NB4 (cell line): ENCODE measurements at places on chromosomes 13 and 19.

DNA sequence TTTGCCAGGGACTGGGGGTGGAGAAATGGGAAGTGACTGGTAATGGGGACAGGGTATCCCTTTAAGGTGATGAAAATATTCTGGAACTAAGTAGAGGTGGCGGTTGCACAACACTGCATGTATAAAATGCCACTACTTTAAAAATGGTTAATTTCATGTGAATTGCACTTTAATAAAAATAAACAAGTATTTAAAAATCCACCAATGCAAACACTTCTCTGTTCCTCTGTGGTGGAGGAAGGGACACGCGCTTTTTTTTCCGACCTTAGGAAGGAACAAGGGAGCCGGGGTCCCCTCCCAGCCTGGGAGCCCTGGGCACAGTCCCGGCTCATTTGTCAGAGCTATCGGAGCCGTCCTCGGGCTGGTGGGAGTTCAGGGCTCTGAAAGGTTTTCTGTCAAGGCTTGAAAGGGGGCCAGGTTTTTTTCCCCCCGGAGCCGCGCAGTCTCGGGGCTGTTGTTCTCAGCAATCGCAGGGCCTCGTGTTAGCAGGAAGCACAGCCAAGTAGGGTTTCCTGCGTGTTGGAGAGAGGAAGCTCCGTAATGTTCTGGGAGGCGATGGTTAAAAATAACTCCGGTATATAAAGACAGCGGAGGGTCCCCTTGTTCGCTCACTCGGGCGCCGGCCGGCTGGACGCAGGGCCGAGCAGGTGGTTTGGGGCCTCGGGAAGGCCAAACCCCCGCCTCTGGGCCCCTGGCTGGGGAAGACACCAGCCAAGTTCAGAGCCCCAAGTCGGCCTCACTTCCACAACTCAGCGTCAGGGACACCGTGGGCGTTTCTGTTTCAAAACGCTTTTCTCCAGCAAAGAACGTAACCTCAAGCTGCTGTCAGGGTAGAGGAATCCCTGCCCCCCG, 41.2 kb upstream of the KLF2 start:
- peak; percentile 79 for DNase-seq

DNA sequence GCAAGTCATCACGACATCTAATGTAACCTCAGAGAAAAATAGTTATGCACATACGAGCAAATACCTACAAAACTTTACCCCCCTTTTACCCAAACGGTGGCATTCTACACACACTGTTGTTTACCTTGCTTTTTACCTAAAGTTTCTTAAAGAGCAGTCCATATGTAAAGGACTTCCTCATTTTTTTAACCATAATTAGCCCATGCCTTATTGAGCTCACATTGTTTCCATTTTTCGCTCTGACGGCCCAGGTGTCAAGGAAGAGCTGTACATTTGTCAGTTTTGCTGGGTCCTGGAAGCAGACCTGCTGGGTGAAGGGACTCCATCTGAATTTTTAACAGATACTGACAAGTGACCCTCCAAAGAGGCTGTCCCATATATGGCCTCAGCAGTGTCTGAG, 89.4 kb downstream of the STK24 start:
- no peak for DNase-seq

DNA sequence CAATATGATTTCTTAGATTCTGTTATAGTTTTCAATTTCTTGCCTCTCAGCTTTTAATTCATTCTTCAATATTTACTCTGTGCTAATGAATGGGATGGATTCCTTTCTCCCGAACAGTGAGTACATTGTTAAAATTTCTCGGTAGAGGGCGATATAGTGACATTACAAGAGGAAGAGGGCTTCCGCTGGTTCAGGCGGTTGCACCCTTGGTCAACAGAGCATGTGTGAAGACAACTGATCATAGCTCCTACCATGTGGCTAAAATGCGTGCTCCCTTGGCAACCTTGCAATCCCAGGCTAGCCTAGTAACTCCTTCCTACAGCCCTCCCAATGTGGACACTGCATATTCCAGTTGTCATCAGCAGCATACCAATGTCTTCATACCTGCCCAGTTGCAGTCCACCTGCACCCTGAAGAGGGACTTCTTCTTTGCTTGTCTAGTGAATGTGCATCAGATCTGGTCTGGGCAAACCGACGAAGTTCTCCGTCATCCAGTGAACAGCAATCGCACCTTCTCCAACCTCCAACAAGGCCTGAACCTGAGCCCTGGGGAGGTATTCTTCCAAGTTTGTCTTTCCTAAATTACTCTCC, 653.0 kb upstream of the GPC6 start:
- DNase-seq: peak; percentile 49

GRCh38 chr19:28416245-28416644, 796.7 kb downstream of the UQCRFS1 start:
- DNase-seq: no peak

GRCh38 chr13:48302871-48303358, 636 bp upstream of the RB1 start:
- no peak for DNase-seq

GRCh38 chr19:6061376-6062130, 48.7 kb downstream of the RFX2 start:
- no peak for DNase-seq

DNA sequence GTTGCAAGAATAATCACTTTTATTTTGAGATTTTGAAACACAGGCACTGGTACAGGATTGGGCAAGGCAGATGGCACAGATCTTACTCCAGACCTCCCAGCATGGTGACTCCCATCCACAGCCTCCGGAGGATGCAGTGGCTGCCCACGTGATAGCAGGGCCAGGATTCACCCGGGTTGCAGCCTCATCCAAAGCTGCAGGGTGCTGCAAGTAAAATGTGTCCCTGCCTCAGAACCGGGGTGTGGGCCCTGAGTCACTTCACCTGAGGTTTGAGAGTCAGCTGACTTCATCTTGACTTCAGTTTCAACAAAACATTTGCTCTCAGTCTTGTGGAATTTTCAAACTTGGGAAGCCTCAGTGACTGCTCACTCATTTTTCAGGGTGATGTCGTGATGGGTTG, 201.9 kb downstream of the FGF9 start:
- DNase-seq: no peak

DNA sequence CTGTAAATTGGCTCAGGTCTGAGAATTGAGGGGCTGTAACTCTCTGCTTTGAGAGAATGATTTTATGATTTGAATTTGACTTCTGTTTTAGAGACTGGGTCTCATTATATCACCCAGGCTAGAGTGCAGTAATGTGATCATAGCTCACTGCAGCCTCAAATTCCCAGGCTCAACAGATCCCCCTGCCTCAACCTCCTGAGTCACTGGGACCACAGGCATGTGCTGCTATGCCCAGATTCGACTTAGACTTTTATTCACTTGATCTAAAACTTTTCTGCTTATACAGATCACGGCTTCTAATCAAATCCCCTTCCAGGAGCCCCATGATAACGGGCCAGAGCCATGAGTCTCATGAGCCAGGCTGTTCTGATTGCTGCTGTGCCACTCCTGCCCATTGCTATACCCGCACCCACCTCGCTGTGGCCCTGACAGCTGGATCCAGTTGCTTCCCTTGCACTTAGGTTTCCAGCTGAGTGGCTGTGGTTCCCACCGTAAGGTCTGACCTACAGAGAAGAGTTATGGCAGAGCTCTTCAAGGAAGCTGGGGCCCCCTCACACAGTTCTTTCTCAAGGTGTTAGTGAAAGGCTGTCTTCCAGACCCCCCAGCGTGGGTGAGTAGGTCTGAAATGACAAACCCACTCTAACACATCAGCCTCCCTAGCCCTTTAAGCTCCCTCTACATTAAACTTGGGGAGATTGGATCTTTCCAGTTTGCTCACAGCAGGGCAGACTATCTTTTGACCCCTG, 251.2 kb upstream of the SGCG start:
- no peak for DNase-seq

- DNase-seq: peak; percentile 15
Observed at GRCh38 chr13:33927315-33927714, 109.4 kb downstream of the RFC3 start.
